ENCODE measurements at places on chromosomes 2 and 18.

- no peak for DNase-seq
Observed at GRCh38 chr2:41000374-41000773, 548.5 kb upstream of the SLC8A1 start.

GRCh38 chr2:128626760-128627511 lies 308.3 kb upstream of the HS6ST1 start:
- DNase-seq, result peak; percentile 64

DNA sequence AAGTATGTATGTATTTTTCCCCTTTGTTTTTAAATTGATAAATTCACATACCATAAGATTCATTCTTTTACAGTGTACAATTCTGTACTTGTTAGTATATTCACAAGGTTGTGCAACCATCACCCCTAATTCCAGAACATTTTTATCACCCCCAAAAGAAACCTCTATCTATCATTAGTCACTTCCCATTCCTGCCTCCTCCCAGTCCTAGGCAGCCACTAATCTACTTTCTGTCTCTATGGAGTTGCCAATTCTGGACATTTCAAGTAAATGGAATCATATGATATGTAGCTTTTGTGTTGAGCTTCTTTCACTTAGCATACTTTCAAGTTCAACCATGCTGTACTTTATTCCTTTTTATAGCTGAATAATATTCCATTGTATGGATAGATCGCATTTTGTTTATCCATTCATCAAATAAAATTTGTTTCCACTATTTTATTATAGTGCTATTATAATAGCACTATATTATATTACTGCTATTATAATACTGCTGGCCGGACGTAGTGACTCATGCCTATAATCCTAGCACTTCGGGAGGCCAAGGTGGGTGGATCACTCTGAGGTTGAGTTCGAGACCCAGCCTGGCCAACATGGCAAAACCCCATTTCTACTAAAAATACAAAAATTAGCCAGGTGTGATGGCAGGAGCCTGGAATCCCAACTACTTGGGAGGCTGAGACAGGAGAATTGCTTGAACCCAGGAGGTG lies 10.9 kb downstream of the STARD7 start:
- no peak for DNase-seq

DNA sequence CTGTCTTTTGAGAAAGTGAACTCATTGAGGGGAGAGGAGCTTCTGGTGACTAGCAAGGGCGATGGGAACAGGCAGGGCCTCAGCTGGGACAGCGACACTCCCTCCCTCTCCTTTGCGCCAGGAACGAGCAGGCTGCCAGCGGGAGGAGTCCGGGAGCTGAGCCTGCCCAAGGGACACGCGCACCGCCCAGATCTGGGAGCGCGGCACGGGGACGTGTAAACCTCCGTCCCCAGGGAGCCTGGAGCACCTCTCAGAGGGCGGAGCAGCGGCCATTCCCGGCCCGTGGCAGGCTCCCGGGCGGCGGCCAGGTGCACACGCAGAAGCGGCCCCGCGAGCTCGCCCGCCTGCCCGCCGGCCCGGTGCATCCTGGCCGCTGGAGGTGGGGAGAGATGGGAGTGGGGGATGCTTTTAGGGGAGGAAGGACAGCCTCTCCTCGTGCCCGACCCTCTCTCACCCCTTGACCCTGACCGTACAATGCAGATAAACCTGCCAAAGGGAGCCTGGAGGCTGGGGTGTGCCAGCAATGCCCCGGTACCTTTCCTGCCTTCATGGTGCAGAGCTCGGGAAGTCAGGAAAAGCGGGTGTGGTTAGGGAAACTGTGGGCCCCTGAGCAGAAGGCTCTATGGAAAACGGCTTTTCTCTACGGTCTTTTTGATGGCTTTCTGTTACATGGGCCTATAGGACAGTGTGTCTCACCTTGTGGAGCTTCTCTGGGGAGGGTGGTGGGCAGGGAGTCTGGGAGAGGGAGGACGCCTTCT lies 2.2 kb downstream of the AQP4 start:
- DNase-seq, result no peak

- no peak for DNase-seq
Observed at GRCh38 chr2:19114126-19114525, 244.3 kb downstream of the OSR1 start.

- no peak for DNase-seq
Observed at GRCh38 chr2:121279476-121280220, 5.4 kb downstream of the TFCP2L1 start.

GRCh38 chr2:55415300-55415699 lies 4.4 kb downstream of the CCDC88A start:
- DNase-seq, result no peak

GRCh38 chr2:27307545-27308358 lies 493 bp downstream of the UCN start:
- DNase-seq, result no peak

DNA sequence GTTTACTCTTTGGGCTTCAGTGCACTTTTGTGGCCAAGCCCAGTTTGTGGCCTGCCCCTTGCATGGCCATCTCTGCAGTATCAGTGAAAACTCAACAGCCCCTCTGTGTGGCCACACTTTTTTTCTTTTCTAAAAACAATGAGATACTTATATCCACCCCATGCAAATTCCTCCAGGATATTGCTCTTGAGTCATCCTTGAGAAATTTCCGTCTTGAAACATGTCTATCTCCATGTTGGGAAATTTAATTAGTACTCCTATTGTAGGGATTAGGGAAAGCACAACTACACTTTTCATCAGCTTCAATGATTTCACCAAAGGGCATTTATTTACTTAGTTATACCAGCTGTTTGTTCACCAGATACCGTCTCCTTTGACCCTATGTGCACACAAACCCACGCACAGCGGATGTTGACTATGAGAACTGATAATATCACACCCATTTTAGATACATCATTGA lies 993.1 kb downstream of the TSN start:
- peak; percentile 76 for DNase-seq

- DNase-seq, result no peak
Observed at GRCh38 chr2:165196411-165196810, 7.4 kb downstream of the SCN3A start.

DNA sequence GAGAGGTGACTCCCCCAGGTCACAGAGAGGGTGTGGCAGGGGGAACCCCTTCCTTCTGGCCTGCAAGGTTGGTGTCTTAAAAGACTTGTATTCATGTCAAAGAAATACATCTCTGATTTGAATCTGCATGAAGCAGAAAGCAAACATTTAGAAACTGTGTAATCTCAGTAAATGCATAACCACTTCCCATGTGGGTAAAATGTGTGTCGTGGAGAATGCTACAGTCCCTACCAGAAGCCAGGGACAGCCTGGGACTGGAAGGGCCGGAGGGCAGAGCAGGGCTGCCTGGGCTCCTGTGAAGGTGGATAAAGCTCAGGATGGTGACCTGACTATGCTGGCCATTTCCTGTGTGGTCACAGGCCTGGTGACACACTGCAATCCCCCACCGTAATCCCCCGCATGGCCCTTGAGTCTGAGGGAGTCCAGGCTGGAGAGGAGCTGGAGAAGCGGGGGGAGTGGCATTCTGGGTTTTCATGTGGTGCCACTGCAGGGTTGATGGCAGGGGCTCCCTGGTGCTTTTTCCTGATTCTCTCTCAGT lies 102.2 kb downstream of the LRRC30 start:
- no peak for DNase-seq

DNA sequence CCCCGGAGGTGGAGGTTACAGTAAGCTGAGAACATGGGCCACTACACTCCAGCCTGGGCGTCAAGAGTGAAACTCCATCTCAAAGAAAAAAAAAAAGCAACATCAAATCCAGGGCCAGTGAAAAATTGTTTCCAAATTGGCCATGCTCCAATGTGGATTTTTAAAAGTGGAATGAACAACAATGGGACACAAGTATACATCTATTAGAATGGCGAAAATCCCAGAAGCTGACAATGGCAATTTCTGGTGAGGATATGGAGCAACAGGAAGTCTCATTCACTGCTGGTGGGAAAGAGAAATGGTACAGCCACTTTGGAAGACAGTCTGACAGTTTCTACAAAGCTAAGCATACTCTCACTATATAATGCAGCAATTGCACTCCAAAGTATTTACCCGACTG lies 161.4 kb downstream of the UXS1 start:
- DNase-seq, result no peak

DNA sequence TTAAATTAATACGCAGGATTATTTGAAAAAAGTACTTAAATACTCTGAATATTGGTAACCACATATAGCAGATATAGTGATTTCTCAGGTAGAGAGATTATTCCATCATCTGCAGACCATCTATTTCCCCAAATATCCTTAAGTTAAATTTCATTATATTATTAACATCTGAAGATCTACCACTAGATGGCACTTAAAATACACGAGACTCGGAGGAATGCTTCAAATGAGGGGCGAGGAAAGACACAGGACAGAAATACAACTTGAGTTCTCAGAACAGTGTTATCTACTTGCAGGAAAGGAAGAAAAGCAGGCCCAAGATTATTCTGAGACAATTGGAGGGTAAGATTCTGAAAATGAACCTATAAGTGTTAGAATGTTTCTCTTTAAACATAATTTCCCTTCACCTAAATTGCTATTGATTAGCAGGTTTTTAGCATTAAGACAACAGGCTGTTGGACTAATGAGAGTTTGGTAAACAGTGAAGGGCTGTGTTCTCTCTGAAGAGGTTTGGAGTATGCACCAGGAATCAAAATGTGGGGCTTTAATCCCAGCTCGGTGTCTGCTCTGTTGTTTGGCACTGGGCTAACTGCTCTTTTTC lies 76.9 kb upstream of the GCFC2 start:
- DNase-seq, result peak; percentile 26

DNA sequence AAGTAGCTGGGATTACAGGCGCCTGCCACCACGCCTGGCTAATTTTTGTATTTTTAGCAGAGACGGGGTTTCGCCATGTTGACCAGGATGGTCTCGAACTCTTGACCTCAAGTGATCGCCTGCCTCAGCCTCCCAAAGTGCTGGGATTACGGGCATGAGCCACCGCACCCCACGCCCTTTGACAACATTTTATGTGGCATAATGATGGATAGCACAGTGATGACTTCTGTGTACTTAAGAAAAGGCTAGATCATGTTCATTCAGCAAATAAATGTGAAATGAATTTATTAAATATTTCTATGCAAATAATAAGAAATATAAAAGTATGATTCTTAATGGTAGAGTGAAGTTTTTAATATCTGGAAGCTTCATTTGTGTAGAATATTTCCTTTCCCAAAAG lies 2.6 kb upstream of the HTR2B start:
- DNase-seq, result no peak

GRCh38 chr2:135179689-135180088 lies 127.6 kb downstream of the RAB3GAP1 start:
- no peak for DNase-seq

DNA sequence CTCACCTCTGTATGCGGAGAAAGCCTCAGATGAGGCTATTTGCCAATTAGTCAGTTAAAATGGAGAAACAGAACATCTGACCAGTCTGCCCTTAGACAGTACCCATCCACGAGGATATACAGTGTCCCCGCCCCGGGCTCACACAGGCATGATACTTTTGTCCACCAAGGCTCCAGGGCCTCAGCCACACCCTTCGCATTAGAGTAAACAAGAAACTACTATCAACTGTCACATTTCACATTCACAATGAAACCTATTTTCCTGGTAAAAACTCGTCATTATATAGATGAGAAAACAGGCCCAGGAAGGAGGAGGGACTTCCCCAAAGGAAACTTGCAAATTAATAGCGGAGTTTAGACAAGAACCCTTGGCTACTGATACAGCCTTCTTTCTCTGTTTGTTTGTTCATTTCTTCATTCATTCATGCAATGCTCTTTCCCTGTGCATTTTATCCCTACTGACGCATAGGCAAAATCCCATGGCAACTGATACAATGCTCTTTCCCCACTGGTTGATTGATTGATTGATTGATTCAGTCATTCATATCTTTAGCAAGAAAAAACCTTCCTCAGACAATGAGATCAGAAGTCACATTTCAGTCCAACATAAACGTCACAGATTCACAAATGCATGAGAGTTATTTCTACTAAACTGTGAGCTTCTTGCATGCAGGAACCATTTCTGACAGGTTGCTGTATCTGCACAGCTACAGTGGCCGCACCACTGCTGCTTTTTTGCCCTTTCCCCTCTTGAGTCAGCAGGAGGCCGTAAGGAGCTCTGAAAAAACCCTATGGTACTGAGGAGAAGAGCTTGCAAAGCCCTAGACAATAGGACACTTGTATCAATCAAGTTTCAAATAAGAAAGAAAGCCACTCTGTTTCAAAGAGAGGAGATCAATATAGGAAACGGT lies 777.1 kb downstream of the RNF144A start:
- DNase-seq, result no peak

GRCh38 chr2:252001-252602 lies 11.7 kb downstream of the SH3YL1 start:
- no peak for DNase-seq

- DNase-seq, result no peak
Observed at GRCh38 chr2:178157574-178157973, 36.7 kb upstream of the OSBPL6 start.

GRCh38 chr2:159275111-159275510 lies 11.4 kb downstream of the WDSUB1 start:
- no peak for DNase-seq

DNA sequence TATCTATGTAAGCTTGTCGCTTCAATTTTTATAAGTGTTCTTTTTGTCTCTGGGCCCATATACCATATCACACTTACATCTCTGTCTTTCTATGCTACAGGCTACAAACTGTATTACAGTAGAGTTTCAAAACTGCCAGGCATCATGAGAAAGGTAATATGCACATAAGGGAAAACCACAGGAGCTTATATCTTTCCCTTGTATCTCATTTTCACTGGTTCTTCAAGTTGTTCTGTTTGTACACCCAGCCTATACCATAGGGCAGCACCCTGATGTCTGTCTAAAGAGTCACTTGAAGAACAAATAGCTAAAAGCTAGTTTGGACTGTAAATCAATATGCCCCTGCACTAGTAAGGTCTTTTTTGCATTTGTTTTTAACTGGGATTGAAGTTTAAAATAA lies 366.7 kb downstream of the FIGN start:
- no peak for DNase-seq

DNA sequence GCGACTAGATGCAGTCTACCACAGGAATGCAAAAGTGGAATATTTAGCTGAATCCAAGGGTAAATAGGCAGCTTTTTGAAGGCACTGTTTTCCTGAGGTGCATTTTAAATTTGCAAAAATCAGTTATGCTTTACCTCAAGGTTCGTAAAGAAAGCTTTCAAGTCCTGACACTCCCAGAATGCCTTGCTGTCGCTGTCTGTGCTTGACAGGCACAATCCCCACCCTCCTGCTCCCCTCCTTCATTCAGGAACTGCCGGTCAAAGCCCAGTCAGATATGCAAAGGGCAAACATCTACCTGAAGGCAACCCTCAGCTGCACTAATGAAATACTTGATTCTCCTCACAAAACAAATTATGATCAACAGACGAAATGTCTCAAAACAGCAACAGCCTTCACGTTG lies 97.4 kb upstream of the DDX18 start:
- DNase-seq, result no peak

- no peak for DNase-seq
Observed at GRCh38 chr2:20401489-20401835, 45.4 kb upstream of the RHOB start.

GRCh38 chr2:219969508-219969907 lies 342.1 kb downstream of the SLC4A3 start:
- DNase-seq, result peak; percentile 47

DNA sequence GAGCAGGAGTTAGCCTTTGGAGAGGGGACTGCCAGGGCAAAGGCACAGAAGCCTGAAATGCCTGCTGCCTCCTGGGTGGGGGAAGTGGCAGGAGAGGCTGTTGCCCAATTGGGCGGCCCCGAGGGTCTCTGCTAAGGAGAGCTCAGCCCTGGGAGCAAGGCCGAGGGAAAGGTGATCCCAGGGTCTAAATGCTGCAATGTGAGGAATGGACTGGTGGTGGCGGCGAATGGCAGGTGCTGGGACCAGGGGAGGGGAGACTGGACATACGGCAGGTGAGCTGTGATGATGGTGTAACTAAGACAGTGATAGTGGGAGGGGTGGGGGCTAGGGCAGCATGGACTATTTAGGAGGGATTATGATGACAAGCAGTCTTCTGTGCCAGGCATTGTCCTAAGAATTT lies 104.0 kb downstream of the DYSF start:
- DNase-seq, result no peak

All from fibroblast of skin of right biceps (primary cell).